ENCODE measurements at places on chromosomes 4 and X.

- no peak for DNase-seq
Observed at GRCh38 chrX:44731160-44731559, 112.7 kb upstream of the DUSP21 start.

DNA sequence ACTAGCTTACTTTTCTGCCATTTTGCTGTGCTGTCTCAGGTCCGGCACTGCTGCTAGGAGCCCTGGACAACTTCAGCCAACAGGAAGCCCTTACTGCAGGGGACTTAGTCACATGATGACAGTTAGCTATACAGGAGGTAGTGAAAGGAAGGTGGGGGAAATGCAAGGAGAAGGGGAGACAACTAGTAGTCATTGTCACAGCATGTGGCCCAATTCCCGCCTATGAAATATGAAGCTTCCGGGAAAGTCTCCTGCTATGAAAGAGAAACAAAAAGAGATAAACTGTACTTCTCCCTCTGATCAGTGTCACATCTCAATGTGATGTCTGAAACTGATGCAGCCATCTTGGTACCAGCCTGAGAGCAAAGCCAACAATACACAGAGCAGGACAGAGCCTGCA, 71.6 kb downstream of the AMELX start:
- DNase-seq = no peak

DNA sequence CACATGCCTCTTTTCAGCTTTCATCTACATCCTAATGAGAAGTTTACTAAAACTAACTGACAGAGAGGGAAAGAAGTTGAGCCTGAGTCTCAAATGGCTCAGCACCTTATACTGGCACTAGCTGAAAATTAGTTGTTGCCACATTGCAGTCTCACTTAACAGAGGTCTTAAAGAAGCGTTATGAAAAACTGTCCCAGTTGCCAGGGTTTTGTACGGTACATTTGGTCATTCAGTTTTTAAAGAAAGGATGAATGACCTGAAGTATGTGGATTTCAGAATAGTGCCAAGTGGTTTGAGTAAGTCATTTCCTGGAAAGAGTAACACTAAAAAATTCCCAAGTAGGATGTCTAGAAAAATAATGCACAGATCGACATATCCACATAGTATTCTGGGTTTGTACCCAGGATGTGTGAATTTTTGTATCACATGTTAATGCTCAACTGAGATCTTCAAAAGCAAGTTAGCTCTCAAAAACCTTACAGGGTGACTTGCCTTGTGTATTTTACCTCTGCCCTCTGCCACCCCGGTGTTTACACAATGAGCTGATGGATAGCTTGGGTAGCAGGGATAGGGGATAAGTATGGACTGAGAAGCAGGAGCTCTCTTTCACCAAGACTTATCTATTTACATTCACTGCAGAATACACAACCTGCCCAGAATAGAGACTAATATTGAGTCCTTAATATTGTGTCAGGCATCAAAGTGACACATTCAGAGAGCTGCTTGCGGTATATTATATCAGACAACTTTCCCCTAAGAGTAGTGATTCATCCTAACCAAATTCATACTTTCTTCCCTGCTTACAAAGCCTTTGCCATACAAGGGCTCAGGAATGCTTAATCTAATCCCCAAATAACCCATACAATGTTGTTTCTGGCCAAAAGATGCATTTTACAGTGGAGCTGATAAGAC, 1075.7 kb upstream of the PABPC4L start:
- DNase-seq = no peak

DNA sequence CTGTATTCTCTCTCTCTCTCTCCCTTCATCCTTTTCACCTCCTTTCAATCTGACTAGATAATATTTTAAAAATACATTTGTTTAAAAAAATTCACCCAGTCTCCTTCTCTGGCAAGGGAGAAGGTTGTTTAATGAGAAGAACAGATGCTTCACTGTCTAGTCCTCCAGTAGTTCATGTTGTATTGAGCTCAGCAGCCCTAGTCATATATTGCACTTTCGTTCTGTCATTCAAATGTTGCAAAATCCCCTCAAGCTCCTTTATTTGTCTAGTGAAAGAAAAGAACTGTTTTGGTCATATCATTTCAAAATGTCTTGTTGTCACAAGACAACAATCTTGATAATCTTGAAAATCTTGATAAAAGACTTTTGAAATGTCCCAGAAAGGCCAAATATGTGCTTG, 248.0 kb downstream of the GALNTL6 start:
- no peak for DNase-seq

- DNase-seq = no peak
Observed at GRCh38 chr4:154292589-154292988, 199.0 kb downstream of the DCHS2 start.

DNA sequence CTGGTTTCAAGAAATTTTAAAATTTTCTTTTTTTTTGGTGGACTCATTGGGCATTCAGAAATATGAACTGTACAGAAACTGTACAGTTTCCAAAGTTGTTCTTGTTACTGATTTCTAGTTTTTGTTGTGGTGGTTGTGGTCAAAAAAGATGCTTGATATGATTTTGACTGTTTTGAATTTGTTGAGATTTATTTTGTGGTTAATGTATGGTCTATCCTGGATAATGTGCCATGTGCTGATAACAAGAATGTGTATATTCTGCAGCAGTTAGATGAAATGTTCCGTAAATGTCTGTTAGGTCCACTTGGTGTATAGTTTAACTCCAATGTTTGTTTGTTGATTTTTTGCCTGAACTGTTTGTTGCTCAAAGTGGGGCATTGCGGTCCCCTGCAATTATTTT, 127.6 kb upstream of the NUDT6 start:
- DNase-seq = no peak

DNA sequence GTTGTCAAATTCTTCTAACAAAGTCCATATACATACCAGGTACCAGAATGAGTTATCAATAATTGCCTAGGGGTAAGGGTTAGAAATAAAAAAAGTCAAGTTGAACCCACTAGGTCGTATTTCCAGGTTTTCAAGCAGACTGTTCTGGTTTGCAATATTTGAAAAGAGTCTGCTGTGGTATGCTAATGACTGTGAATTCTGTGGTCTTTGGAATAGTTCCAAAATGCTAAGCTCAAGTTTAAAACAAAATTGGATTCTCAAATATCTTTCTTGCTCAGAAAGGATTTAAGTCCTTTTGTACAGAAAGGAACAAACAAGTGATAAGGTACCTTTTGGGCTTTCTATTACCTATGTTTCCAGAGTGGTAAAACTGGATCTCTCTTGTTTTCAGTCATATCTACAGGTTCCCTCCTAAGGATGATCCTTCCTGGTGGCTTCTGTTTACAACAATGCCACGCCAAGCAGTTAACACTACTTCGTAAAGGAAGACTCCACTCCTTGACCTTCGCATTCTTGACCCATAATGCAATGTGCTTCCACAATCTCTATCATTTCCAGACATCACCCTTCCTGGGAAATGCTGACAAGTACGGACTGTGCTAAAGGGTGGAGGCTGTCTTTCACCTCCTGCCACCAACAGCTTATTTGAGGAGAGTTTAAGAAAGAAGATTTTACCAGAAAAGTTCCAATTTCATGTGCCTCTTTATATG, 531.7 kb upstream of the FTHL17 start:
- DNase-seq = no peak

DNA sequence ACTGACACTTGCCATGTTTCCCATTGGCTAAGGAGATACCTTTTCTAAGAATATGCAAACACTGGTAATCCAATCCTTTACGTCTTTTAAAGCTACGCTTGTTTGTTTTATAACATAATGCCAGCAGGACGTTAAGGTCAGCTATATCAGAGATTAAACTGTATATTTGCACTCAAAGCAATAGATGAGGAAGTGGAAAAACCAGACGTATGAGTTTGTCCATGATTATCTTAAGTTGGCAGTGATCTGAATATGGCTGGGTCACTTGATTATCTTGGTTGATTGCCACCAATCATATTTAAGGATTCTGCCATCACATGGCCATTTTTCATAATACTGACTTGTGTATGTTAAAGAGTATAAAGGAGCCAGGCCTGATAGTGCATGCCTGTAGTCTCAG, 19.4 kb downstream of the TMSB4X start:
- DNase-seq = no peak

DNA sequence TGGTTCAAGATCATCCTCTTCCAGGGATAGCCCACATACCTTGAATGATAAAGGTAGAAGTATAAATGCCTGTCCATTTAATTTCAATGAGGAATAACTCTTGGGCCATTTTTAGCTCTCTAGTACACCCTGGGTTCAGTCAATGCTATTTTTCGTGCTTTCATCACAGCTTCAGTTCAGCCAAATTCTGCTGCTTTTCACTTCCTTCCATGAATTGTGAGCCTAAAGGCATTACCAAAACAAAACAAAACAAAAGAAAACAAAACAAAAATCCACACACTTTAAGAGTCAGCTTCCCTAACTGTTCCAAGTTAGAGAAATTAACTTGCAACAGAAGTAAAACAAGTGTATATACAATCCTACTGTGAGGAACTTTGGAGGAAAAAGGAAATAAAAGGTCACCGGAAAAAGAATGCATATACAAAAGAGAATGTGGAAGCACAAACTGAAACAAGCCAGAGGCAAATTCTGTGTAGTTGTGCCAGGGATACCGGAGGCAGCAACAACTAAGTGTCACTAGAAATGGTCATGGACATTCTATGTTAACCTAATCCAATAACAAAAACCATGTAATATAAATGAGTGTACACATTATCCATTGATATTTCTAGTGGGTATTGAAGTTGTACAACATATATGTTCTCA, 423.1 kb downstream of the KCTD8 start:
- DNase-seq = no peak

- no peak for DNase-seq
Observed at GRCh38 chrX:71225009-71225408, 2.0 kb downstream of the GJB1 start.

DNA sequence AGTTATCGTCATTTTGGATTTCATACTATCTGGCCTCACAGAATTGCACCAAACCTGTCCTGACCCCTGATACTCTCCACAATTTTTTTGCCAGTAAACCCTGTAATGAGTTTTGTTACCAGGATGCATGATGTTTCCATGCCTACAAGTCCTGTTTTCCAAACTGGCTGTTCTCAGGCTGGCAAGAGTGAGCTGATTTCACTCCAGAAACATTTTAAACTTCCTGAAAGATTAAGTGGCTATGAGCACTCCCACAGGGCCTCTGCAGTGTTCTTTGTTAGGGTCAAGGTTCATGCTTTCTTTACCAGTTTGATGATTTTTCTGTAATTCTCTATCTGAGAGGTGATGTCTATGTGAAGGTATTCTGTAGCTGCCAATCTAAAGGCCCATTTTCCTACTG, 31.7 kb upstream of the PDLIM3 start:
- DNase-seq = no peak

- no peak for DNase-seq
Observed at GRCh38 chrX:18931972-18932371, 51.9 kb downstream of the PHKA2 start.

DNA sequence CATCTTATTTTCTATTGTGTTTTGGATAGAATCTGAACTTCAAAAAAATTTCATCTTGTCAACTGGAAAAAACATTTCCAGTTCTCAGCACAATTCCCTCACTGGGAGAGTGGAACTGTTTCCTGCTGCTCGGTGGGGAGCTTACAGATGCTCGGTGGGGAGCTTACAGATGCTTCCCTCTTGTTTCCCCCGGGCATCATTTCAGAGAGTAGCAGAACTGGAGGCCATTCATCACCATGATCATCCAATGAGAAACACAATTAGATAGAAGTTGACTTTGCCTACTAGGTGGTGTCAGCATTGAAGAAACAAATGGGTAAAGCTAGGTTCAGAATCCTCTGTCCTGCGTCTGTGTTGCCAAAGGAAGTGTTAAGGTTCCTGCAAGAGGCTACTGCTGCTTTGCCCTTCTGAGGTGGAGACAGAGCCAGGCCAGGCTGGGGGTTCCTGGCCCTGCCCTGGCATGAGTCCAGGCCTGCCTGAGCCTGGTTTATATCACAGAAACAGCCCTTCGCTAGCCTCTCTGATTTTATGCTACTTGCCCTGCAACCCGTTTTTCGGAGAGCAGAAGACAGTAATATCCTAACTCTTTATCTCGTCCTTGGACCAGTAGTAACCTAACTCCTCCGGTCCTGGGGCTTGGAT, 70.6 kb downstream of the TAPT1 start:
- no peak for DNase-seq

DNA sequence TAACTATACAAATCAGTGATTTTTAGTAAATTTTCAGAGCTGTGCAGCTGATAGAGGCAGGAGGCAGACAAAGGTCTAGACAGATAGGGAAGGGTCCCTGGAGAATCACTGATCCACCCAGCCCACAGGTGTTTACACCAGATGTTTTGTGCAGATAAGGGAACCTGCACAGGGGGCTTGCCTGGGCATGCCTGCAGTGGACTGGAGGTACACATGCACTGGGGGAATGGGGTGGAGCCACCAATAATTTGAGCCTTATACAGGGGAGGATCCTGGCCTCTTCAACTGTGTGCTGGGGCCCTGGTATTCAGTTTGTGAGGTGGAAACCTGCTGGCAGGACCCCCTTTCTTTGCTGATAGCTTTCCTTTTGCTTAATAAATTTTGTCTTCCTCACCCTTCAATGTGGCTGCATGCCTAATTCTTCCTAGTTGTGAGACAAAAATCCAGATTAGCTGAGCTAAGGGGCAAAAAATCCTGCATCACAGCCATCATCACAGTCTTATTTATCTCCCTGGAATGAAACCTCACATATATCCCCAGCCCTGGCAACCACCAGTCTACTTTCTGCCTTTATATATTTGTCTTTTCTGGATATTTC, 102.8 kb downstream of the KDM6A start:
- no peak for DNase-seq

- no peak for DNase-seq
Observed at GRCh38 chr4:24527371-24527770, 57.0 kb downstream of the DHX15 start.

GRCh38 chr4:161252520-161253141, 911.2 kb downstream of the FSTL5 start:
- DNase-seq = no peak

DNA sequence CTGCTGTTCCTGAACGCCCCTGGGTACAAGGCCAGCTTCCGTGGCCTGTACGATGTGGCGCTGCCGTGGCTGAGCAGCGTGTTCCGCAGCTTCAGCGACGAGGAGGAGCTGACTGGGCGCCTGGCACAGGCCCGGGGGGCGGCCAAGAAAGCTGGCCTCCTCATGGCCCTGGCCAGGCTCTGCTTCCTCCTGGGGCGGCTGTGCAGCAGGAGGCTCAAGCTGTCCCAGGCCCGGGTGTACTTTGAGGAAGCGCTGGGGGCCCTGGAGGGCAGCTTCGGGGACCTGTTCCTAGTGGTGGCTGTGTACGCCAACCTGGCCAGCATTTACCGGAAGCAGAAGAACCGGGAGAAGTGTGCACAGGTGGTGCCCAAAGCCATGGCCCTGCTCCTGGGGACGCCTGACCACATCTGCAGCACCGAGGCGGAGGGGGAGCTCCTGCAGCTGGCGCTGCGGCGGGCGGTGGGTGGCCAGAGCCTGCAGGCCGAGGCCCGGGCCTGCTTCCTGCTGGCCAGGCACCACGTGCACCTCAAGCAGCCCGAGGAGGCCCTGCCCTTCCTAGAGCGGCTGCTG, 28.2 kb downstream of the SH3TC1 start:
- no peak for DNase-seq

GRCh38 chrX:40303256-40304077, 205.7 kb upstream of the BCOR start:
- DNase-seq = no peak

DNA sequence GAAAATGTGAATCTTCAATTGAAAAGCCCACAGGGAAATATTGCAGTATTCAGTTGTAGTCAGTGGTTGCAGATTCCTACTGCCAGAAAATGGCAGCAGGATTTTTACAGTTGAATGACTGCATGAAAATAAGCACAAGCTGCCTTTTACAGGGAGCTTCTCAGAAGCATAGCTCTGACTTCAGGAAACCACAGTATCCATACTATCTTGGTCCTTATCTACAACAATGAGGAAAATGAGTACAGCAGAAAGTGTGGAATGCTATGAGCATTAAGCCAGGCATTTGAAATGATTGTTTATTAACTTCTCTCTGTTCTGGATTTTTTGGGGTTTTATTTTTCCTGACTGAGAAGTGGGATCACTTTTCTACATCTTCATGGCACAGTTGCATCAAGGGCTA, 34.6 kb upstream of the PRRG1 start:
- DNase-seq = no peak

All from activated T-helper 9 cell treated with anti-CD3 and anti-CD28 coated beads, Interleukin-2, amount 50 U/mL, for 16 hours (primary cell).